ENCODE measurements at places on chromosomes 13 and 19.

GRCh38 chr19:44051650-44052402, at the start of gene ZNF223:
Gene ZNF223 (plus strand): TSS chr19:44052036. CDS start chr19:44055177, 3,141 bp downstream.
- DNase-seq, result peak; percentile 54

GRCh38 chr19:6319376-6319775, 14.0 kb downstream of the ACER1 start:
- DNase-seq, result no peak

GRCh38 chr13:29975283-29975682, 124.9 kb upstream of the UBL3 start:
- DNase-seq, result no peak

- DNase-seq, result no peak
Measured at GRCh38 chr13:45621950-45622349, 6.4 kb upstream of the ERICH6B start.

GRCh38 chr13:29689548-29689947, 94.1 kb upstream of the SLC7A1 start:
- no peak for DNase-seq

- no peak for DNase-seq
Measured at GRCh38 chr13:67258482-67258881, 28.3 kb upstream of the PCDH9 start.

- no peak for DNase-seq
Measured at GRCh38 chr13:51978796-51979556, 32.3 kb downstream of the ATP7B start.

- peak; percentile 28 for DNase-seq
Measured at GRCh38 chr19:5828661-5829566, 10.6 kb downstream of the FUT6 start.

- no peak for DNase-seq
Measured at GRCh38 chr19:17500447-17501198, 10.8 kb upstream of the PGLS start.

DNA sequence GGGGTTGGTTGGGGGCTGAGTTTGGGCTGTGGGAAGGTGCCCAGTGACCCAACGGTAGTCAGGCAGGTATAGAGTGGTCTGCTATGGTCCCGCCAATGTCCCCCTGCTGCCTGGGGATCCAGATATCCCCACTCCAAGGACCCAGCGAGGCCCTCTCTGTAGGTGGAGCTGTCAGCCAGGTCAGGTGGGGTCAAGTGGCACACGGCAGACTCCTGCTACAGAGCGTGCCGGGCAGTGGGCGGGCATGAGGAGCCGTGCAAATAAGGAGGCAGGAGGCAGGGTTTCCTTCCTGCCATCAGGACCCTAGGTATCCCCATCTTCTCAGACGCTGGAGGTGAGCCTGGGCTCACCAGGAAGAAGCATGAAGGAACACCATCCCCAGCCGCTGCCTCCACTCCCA, 14.9 kb downstream of the EVI5L start:
- no peak for DNase-seq

DNA sequence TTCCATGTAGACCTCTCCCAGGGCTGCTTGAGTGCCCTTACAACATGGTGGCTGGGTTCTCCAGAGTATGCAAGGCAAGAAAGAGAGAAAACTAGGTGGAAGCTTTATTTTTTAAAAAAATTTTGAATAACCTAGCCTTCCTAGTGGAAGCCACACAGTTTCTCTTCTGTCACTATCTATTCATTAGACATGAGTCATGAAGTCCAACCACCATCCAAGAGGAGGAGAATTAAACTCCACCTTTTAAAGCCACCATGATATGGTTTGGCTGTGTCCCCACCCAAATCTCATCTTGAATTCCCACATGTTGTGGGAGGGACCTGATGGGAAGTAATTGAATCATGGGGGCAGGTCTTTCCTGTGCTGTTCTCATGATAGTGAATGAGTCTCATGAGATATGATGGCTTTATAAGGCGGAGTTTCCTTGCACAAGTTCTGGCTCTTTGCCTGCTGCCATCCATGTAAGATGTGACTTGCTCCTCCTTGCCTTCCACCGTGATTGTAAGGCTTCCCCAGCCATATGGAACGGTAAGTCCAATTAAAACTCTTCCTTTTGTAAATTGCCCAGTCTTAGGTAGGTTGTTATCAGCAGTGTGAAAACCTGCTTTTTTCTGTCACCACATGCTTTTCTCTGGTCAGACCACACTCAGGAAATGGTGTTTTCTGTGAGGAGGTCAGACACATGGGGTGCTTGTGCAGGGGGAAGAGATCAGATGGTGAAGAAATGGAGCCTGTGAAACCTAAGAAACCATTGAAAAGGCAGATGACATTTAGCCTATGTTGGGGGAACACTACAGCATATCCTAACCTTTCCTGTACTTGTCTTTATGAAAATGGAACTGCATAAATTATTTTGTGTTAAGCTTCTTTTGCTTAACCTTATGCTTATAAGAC, 57.7 kb downstream of the ANKRD10 start:
- no peak for DNase-seq

DNA sequence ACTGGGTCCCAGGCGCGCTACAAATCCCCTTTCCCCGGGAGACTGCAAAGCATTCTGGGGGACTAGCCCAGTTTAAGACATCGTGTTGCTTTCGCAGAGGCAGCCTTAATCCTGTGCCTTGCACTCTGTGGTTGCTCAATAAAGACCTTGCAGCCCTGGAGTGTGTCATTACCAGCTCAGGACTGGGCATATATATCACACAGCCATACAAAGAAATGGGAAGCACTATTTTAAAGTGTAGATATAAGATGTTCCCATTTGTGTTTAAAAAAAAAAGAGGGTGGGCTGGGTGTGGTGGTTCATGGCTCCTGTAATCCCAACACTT, 11.1 kb downstream of the NAPA start:
- DNase-seq, result no peak

GRCh38 chr19:40688987-40689338, 1.5 kb downstream of the NUMBL start:
- no peak for DNase-seq

GRCh38 chr13:43389573-43389972, 366.2 kb downstream of the DNAJC15 start:
- DNase-seq, result no peak

DNA sequence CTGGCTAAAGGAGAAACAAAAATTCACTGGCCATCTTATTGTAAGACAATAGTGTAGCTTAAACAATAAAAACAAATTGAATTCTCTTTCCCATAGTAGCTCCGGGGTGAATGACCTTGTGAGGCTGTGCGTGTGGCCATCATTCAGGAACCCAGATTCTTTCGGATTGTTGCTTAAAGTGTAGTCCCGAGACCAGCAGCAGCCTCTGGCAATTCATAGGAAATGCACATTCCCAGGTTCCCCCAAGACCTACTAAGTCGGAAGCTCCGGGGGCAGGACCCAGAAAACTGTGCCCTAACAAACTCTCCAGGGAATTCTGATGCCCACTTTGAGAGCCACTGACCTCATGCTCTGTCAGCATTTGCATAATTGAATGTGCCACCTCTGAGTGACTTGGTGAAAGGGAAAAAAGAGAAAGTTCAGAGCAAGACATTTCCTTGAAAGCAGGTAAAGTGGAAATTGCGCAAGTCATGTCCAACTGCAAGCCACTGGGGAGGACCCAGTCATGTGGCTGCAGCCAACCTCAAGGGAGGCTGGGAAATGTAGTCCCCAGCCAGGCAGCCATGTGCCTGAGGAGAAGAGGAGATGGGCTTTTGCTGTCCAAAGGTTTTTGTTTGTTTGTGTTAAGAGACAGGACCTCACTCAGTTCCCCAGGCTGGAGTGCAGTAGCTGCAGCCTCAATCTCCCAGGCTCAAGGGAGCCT, 50.7 kb upstream of the PNMA8B start:
- DNase-seq, result peak; percentile 31

Data from stimulated activated CD4-positive, alpha-beta T cell treated with anti-CD3 and anti-CD28 coated beads, Interleukin-1b, Interleukin-23, amount 100 ng/mL, for 48 hours (primary cell).